NCI-H1436 (cell line): ENCODE measurements at places on chromosomes 4 and X.
A peak's percentile ranks its signal among the peaks of the same experiment; 100 is the strongest.

DNA sequence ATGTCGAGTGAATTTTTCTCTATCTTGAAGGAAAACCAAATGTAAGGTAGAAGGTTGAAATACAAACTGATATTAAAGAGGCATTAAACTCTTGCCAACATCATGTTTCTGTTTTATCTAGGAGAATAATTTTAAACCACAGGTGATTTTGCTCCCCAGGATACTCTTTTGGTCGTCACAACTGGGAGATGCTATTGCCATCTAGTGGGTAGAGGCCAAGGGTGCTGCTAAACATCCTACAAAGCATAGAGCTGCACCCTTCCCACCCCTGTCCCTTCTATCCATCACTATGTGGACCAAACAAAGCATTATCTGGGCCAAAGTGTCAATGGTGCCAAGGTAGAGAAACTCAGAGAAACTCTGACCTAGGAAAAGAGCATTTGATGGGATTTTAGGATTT, 154.6 kb upstream of the MAGEB2 start:
- no peak for DNase-seq

DNA sequence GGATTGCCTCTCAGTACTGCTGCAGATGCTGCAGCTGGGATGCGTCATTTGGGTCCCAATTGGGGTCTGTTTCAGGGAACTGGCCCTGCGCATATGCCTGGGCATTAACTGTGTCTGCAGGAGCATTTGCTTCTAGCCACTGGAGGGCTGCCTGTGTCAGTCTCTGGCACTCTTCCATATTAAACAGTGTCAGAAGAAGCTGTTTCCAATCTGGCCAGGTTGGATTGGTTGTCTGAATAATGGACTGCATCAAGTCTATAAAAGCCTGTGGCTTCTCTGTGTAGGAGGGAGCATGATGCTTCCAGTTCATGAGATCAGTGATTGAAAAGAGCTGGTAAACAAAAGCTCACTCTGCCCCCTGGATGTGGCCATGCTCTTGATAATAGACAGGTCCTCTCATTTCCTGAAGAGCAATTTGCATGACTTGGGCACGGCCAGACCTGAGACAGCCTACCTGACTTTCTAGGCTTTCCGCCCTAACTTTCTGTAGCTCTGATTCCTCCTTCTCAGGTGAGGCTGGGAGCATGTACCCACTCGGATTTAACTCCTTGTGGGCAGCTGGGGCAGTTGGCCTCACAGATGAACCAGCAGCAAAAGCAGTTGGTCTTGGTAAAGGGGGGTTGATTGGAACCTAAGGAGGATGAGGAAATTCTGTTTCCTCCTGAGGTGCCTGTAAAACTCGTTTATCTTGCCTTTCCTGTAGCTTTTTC, 29.2 kb downstream of the SULT1E1 start:
- peak; percentile 2 for DNase-seq

GRCh38 chr4:164866817-164867490, 10.0 kb upstream of the APELA start:
- DNase-seq, result no peak

GRCh38 chr4:179867300-179867878, 2375.8 kb upstream of the TENM3 start:
- peak; percentile 9 for DNase-seq

DNA sequence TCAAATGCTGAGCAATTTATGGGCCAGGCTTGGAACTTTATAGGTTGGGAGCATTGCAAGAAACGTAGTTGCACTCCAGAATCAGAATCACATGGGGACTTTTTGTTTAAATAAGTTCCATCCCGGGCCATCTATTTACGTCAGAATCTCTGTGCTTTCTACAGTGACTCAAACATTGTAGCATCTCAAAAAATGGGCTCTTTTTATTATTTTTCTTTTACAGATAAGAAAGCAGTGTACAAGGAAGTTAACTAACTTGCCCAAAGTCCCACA, 10.2 kb downstream of the CC2D2A start:
- no peak for DNase-seq

GRCh38 chr4:114922592-114922933, 190.9 kb downstream of the NDST4 start:
- DNase-seq, result no peak

DNA sequence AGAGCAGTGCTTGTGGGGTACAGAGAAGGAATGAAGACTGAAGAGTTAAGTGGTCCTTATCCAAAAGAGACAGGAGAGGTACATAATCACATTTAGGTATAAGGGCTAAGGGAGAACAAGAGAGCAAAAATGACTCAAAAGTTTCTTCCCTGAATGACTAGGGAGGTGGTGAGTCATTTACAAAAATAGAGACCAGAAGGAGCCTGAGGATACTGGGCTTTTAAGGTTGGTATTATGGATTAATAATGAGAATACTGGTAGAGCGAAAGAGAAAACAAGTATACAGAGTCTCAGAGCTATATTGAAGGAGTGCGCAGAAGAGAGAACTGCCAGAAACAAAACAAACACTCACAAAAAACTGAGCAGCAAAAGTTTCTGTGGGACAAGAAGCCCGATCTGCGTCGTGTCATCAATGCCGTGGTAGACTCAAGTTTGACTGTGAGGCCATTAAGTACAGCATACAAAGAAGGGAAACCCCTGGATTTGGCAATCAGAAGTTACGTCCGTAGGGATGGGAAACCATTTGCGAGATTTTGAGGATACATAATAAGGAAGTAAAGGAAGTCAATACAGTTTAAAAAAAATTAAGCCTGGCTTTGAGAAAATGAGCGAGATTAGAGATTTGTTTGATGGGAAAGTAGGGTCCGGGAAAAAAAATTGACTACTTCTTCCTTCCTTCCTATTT, 129.1 kb upstream of the STIM2 start:
- no peak for DNase-seq

- no peak for DNase-seq
Measured at GRCh38 chr4:128521648-128522111, 234.1 kb upstream of the PGRMC2 start.

DNA sequence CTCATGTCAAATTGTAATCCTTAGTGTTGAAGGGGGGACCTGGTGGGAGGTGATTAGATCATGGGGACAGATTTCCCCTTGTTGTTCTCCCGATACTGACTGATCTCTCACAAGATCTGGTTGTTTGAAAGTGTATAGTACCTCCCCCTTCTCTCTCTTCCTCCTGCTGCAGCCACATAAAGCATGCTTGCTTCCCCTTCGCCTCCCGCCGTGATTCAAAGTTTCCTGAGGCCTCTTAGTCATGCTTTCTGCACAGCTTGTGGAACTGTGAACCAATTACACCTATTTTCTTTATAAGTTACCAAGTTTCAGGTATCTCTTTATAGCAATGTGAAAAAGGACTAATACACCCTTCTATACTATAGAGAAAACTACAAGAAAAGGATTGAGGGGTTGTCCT, 1170.5 kb upstream of the AGA start:
- no peak for DNase-seq

DNA sequence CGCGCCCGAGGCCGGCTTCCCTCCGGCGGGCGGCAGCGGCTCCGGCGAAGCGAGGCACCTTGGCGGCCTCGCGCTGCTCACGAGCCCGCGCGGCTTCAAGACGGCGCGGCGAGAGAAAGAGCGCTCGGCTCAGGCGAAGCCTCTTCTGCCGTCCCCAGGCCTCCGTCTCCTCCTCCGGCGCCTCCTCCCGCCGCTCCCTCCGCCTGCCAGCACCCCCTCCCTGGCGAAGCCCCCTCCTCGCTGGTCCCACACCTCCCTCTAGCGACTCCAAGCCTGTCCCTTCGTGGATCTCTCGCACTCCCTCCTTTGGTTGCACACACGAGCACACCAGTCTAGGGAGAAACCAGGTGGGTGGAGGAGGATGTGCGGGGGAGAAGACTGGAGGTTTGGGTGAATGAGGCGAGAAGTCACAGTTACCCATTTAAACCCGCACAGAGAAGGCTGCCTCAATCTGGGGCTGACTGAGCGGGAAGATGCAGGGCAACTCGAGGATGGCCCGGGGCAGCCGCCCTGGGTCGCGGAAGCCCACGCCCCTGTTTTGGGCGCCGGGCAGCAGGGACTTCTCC, at the start of gene CAMK2D:
CAMK2D (minus strand) TSS at position 119 of the 566 bp plus-strand sequence. CDS start 670 bp downstream, outside the sequence.
- DNase-seq, result peak; percentile 89

DNA sequence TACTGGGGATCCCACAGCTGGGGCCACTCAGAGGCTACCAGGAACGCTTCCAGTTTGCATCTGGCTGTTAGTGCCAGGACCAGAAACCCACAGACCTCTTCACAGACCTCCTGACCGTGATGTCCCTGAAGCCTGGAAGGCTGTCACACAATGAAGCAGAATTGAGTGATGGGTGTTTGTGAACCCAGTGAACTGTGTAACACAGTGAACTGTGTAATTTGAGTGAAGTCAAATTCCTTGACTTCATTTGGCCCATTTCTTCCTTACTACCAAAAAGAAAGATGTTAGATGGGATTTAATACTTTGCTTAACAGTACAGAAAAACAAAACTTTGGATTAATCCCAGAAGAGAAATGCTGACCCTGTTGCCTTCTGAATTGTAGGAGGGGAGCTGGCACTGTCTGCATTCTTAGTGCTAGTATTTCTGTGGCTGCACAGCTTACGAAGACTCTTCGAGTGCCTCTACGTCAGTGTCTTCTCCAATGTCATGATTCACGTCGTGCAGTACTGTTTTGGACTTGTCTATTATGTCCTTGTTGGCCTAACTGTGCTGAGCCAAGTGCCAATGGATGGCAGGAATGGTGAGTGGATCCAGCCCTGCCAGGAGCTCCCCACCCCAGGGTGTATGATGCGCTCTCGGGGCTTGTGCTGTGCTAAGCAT, 17.8 kb downstream of the SRD5A3 start:
- no peak for DNase-seq

DNA sequence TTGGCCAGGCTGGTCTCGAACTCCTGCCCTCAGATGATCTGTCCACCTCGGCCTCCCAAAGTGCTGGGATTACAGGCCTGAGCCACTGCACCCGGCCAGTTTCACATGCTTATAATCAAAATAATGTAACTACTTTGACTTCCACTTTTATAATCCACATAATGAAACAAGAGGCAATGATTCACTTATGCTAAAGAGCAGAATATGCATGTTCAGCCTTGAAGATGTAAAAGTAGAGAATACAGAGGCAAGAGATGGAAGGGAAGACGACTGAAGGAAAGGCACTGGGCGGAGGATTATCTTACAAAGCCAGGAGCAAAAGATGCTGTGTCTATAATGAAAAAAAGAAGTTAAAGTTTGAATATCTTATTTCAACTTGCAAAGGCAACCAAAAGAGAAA, 13.3 kb upstream of the ZNF518B start:
- no peak for DNase-seq

GRCh38 chr4:37224854-37225253, 19.7 kb upstream of the NWD2 start:
- DNase-seq, result no peak

GRCh38 chr4:109611045-109611646, 51.1 kb downstream of the MCUB start:
- DNase-seq, result no peak

DNA sequence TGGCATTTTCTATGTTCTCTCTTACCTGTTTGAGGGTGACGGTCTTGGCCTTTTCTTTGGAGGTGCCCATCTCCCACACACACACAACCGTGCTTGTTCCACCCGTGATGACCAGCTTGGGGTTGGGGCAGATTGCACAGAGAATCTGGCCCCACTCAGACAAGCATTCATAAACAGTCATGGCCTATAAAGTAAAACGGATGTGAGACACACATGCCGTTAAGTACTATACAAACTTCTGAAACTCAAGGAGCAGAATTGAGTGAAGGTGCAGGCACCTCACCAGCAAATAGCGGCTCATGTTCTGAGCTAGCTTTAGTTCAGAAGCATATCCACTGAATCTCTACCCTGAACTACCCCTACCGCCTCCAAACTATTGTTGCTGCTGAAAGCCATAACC, 107.6 kb downstream of the CDS1 start:
- no peak for DNase-seq

DNA sequence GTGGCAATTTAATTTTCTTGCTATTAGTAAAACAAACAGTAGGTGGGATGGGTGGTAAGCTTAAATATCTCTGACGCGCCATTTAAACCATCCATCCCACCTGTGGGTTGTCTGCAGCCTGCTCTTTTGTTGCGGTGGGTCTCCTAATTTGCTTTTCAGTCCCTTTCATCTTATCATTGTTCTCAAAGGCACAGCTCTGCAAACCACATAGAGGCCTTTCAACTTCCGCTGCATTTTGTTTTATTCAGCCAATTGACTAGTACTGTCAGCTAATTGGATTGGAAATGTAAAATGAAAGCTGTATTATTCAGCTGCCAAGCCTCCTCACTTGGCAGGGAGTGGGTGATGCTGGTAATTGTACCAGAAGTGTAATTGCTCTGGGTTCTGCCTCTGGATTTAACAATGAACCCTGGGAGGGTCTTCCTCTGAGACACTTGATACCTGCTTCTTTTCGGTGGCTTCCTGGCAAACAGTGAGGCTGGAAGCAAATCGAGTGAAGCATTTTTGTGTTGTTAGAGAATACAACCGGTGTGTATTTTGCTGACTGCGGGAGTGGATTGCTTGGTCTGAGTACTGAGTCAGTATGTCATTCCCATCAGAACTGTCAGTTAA, 165.6 kb downstream of the FRAS1 start:
- DNase-seq, result peak; percentile 92

DNA sequence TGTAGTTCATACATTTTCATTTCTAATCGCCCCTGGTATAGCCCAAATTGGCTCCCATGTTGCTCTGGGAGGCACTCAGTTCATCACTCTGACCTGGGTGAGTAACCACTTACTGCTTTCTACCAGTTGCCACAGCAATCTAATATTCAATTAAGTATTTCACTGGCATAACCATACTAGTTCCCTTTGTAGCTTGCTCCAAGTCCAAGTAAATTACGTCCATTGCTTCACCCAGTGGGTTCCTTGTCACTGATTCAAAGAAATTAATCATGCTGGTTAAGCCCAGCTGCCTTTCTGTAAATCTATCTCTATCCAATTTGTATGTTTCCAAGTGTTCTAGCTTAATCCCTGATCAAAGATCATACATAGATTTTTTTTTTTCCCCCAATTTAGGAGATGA, 92.0 kb upstream of the CBR4 start:
- no peak for DNase-seq

- DNase-seq, result peak; percentile 43
Measured at GRCh38 chrX:49186125-49187027, at the start of gene PRICKLE3. PRICKLE3 (minus strand) TSS chrX:49186373; CDS start chrX:49186297, 76 bp downstream.

- DNase-seq, result no peak
Measured at GRCh38 chr4:91984466-91984865, 319.3 kb upstream of the GRID2 start.

DNA sequence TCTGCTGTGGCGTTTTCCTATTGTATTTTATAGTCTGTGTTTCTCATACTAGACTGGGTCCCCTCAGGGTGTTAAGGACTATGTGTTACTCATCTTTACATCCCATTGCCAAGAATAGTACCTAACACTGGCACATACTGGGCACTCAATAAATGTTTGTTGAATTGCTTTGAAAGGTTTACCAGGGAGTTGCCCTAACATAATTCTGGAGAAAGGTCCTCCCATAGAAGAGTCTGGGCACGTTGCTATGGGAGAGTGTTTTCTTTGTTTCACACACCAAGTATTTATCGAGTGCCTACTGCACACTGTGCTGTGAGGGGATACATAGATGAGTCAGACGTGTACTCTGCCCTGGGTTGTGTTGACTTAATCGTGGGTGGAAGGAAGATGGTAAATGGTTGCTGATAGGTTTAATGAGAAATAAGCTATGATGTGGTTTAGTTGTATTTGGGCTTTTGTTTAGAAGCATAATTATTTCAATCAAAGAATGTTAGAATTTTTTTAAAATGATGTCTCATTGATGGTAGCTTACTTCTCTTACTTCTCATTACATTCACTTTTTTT, 42.9 kb downstream of the AFF1 start:
- DNase-seq, result peak; percentile 25

- peak; percentile 22 for DNase-seq
Measured at GRCh38 chrX:13750204-13750603, 15.7 kb downstream of the OFD1 start.

- no peak for DNase-seq
Measured at GRCh38 chr4:7238300-7238960, 46.1 kb downstream of the SORCS2 start.
